ENCODE measurements at places on chromosomes 12 and 14.

- DNase-seq, result no peak
Measured at GRCh38 chr12:95096852-95097251, 23.4 kb upstream of the NR2C1 start.

DNA sequence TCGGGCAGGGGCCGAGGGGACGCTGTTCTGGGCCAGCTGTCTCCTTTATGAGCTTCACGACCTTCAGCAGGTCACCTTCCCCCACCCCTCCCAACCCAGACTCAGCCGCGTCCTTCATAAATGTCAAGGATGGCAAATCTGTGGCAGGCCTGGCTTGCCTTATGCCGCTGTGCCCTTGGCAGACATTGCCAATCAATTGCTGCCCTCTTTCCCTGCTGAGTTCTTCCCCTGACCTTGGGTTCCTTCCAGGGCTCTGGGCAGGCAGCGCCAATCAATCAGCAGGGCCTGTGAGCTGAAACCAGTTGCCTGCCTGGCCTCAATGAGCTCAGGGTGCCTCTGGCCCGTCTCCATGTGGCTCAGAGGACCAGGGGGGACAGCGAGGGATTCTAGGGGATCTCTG lies 7.7 kb downstream of the FAM222A start:
- no peak for DNase-seq

- DNase-seq, result no peak
Measured at GRCh38 chr12:8014836-8015235, 17.7 kb upstream of the FOXJ2 start.

- no peak for DNase-seq
Measured at GRCh38 chr14:90321891-90322290, 9.8 kb downstream of the NRDE2 start.

DNA sequence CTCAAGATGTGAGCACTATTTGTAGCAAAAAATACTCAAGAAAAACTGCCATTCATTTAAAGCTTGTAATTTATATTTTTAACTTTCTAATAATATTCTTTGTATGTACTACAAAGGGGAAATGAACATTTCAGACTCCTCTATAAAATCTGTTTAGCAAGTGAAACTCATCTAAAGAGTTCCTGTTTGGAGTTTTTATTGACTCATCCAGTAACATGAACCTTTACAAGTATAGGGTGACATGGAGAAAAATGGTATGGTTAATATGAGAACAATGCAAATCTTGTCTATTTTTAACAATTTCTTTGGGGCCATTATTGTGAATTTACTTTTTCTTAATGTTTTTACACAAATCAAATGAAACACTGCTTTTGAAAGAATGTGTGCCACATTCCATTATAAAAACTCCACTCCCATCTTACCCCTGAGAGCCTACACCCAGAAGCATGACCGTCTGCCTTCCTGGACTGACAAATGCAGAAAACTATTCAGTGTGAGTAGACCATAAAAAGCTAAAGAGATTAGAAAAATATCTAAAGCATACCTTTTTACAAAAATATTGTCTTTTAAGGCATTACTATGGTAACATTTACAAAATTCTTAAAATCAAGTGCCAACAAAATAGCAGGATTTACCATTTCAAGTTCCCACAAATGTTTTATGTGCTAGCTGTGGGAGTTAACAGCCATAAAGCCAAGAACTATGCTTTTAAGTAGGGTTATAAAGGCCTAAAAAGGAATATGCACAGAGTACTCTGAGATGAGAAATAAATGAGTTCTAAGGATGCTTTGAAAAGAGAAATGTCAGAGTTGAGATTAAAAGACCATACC lies 144.0 kb downstream of the ADAMTS20 start:
- no peak for DNase-seq

DNA sequence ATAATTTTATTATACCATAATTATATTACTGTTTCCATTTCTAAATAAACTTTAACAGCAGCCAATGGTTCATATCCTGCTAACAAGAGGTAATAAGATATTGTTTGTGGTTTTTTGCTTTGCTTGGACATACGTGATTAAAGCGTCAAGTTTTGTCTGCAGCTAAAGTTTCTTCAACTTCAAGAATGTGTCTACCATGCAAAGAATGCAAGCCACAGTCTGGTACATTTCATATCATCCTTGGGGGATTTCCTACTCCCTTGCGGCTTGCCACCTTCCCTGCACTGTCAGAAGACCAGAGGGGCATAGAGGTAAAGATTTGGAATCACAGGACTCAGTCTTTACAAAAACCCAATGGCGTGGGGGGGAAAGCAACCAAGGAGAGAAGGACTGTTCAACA lies 125.2 kb downstream of the MED13L start:
- DNase-seq, result no peak

- no peak for DNase-seq
Measured at GRCh38 chr14:58292187-58292586, 6.2 kb upstream of the ARID4A start.

DNA sequence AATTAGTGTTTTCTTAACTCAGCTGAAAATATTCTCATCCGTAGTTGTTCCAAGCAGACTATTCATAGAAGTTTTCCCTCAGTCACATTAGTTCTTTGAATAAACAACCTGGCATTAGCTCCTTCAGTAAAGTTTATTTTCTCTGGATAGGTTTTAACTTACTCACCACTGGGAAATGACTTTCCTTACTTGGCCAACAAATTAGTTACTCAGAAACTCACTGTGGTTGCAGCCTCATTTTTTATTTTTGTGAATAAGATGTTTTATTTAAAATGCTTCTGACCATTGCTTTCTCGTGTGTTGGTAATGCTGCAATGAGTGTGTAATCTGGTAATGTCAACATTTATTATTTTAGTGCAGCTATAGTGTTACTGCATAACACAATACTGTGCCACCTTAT lies 74.9 kb downstream of the NOVA1 start:
- no peak for DNase-seq

DNA sequence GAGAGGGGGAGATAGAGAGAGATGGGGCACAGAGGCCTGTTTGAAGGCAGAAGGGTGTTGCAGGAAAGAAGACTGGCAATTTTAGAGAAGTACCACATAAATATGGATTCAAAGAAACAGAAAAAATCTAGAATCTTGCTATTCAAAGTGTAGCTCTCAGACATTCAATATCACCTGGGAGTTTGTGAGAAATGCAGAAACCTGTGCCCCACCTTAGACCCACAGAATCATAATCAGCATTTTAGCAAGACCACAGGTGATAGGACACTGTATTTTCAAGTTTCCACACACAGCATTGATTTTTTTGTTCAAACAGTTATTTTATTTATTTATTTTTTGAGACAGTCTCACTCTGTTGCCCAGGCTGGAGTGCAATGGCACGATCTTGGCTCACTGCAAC lies 3.3 kb downstream of the NEDD8 start:
- DNase-seq, result no peak

GRCh38 chr12:64085154-64085553 lies 136.9 kb downstream of the KICS2 start:
- no peak for DNase-seq

DNA sequence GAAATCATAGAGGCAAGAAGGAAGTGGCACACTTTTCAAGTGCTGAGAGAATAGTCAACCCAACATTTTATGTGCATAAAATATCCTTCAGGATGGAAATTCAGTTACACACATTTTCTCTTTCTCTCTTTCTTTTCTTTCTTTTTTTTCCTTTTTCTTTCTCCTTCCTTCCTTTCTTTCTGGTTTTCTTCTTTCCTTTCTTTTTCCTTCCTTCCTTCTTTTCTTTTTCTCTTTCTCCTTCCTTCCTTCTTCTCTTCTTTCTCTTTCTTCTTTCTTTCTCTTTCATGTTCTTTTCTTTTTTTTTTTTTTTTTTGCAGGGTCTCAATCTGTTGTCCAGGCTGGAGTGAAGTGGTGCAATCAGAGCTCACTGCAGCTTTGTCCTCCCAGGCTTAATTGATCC lies 38.7 kb upstream of the OR5AU1 start:
- DNase-seq, result no peak
